ENCODE measurements at places on chromosomes 11 and 22.

GRCh38 chr11:79691445-79691844 lies 250.6 kb upstream of the TENM4 start:
- no peak for DNase-seq

GRCh38 chr11:115895594-115895993 lies 391.4 kb upstream of the CADM1 start:
- DNase-seq: no peak

- DNase-seq: no peak
These were observed 54.5 kb downstream of the TRIM44 start for GRCh38 chr11:35717043-35717442.

- no peak for DNase-seq
These were observed 268.4 kb downstream of the NELL1 start for GRCh38 chr11:20937826-20938225.

GRCh38 chr22:50218996-50219727 lies 18.4 kb downstream of the SELENOO start:
- no peak for DNase-seq

GRCh38 chr11:87779276-87780067 lies 395.8 kb downstream of the RAB38 start:
- no peak for DNase-seq

- no peak for DNase-seq
These were observed 17.0 kb downstream of the COA4 start for GRCh38 chr11:73859671-73860070.

GRCh38 chr11:75536786-75537641 lies 11.3 kb upstream of the GDPD5 start:
- DNase-seq: no peak

- no peak for DNase-seq
These were observed 13.4 kb downstream of the CKAP5 start for GRCh38 chr11:46832511-46833214.

DNA sequence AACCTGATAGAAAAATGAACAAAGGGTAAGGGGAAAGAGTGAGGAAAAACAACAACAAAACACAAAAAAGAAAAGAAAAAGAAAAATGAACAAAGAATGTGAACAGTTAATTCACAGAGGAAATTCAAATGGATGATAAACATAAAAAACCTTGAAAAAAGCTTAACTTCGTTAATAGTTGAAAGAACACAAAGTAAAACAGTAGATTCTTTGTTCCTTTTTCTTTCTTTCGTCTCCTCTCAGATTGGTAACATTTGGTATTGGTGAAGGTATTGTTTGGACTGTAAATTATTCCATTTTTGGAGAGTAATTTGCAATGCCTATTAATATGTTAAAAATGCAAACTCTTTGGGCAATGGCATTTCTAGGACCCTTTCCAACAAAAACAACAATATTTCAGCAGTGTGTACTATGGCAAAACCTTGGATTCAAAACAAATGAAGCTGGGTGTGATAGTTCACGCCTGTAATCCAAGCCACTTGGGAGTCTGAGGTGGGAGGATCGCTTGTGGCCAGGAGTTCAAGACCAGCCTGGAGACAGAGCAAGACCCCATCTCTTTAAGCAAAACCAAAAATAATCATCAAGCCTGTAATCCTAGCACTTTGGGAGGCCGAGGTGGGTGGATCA lies 3.3 kb upstream of the BACE1 start:
- DNase-seq: no peak

DNA sequence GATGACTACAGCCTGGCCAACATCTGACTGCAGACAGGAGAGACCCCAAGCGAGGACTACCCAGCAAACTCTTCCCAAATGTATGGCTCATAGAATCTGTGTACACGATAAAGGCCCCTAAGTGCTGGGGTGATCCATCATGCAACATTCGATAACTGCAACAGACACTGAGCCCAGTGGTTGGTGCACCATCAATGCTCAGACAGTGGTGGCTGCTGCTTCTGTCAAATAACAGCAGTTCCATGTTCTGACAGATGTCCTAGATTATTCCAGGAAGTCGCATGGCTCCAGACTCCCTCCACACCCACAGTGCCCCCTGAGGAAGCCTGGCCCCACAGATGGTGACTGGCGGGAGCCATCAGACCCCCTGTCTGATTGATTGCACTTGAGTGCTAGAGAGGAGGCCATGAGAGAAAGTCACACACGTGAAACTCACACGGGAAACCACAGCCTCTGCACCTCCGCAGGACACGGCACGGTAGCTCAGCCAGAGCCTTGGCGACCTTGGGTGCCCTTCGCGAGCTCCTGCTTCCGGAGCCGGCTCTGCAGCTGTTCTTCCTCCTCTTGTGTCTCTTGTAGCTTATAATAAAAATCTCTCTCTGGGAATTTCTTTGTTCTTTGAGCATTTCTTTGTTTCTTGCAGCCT lies 1155.9 kb downstream of the TBC1D22A start:
- no peak for DNase-seq

DNA sequence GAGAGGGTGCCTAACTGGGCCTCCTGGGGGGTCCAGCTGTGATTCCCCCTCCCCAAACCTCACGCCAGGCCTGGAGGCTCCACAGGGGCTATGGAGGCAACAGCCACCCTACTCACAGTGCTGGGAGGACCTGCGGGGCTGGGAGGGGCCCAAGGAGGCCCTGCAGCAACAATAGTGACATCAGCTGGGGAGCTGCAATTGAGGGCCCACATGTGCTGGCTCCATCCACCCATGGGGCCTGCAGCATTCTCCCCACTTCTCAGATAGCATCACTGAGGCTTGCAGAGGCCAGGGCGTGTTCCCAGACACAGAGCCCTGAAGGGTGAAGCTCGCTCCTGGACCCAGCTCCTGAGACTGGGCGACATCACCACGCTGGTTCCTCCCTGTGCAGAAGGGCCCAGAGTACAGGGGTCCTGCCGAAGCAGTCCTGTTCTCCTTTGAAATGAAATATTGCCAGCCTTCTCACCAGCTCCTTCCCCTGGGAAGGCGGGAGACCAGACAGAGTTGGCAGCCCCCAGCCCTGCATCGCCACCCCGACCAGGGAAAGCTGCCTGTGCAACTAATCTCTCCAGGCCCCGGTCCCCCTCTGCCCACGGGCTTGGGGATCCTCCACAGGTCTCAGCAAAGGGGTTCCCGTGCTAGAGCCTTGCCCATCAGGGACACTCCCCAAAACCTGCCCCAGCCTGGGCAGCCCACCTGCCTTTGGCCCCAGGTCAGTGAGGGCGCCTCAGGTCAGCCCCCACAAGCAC lies 8.9 kb upstream of the TBX1 start:
- no peak for DNase-seq

- no peak for DNase-seq
These were observed 6.0 kb upstream of the RPL3 start for GRCh38 chr22:39325392-39325932.

DNA sequence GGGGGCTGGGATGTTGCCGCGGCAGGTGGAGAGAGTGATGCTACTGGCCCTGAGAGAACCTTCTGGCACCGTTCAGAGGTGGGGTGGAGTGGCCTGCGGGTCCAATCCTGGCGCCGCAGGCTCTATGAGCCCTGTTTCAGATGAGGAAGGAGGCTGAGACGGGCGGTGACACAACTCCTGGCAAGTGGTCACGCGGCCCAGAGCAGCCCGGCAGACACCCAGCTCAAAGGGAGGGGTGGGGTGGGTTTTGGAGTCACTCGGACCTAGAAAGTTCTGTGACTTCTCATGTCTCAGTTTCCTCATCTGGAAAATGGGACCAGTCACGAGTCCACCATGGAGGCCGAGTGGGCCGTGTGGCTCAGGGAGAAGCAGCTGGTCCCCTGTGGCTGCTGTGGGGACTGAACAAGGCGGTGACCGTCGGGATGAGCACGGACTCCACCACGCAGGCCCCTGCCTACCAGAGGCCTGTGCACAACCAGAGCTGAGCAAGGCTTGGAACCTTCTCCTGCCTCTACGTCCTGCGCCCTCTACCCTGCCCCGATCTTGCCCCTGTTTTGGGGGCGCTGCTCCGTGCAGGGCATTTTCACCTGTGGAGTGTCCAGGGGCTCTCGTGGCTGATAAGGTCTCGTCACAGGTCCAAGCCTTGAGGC lies 3.7 kb downstream of the TSPO start:
- no peak for DNase-seq

DNA sequence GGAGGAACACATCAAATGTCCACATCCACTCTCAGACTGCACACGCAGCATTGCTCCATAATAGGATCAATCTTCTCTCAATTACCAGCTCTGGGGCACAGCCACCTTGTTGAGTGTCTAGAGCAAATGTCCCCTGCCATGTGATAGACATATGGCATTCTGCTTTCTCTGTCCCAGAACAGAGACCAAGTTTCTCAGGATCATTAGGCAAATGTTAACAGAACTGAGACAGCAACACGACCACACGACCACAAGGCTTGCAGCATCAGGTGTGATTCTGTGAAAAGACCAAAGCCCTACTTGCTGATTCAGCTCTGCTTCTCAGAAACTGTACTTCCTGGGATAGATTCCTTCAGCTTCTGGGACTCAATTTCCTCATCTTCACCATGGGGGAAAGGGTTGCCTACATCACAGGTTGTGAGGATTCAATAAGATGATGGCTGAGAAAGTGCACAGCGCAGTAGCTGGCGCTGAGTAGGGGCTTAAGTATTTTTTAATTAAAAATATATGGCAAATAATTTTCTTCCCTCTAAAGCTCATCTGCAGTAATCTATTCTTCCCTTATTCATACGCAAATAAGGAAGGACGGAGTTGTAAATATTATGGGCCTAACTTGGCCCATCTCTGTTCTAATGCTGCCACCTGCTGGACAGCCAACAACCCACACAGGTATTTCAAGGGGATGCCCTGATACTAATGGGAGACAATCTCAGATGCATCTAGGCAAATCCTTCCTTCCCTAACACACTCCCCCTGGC lies 54.3 kb upstream of the USP47 start:
- DNase-seq: peak; percentile 47

DNA sequence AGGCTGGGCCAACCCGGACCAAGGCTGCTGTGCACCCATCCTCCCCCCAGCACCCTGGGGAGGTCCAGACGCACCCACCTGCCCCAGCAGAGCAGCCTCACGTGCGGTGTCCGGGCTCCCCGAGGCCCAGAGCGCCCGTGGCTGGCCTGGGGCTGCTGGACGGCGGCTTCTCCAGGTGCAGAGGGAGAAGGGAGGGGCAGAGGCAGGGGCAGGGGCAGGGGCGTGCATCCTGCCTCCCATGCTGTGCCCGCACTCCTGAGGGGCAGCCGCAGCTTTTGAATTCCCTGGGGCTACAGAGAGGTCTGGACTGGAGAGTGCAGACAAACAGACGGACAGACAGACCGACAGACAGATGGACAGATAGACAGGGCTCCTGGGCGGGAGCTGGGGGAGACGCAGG lies 83.6 kb upstream of the PRR5 start:
- no peak for DNase-seq

DNA sequence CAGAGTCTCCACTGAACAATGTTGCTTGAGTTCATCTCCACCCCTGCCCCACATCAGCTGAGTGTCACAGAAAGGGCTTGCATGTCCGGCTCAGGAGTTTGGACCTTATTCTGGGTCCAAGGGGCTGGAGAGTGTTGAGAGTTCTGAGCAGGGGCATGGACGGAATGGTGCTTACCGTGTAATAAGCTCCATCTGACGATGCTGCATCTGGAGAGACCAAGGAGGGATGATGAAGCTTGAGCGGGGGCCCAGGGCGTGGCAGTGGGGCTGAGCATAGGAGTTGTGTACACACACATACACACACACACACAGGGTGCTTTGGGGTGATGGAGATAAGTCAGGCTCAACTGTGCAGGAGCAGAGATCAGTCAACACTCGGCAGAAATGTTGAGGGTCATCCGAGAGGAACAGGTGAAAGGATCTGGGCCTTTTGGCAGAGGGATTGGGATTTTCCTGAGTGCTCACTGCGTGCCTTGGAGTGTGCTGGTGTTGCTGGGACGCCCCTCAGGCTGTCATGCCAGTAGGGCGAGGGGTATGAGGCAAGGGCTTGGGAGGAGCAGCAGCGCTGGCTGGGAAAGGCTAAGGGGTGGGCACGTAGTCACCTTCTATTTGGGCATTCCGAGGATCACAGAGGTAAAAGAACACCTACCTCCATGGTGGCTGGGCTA lies 2.3 kb downstream of the USP35 start:
- DNase-seq: no peak

GRCh38 chr11:65274735-65275682 lies 13.2 kb downstream of the POLA2 start:
- no peak for DNase-seq

DNA sequence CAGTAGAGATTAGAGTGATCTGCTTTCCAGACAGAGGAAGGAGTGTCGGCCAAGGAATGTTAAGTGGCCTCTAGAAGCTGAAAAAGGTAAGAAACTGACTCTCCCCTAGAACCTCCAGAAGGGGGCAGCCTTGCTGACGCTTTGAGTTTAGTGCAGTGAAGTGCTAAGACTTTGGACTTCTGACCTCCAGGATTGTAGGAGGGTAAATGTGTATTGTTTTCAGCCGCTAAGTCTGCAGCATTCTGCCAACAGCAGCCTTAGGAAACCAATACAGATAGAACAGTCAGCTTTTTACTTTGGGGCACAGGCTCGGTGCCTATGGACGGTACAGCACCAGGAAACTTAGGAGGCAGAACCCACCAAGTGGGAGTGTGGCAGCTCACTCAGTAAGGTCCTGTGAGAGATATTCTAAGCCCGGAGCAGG lies 3.6 kb upstream of the TBC1D22A start:
- no peak for DNase-seq

- DNase-seq: no peak
These were observed 19.5 kb upstream of the RASSF10 start for GRCh38 chr11:12989428-12990161.

DNA sequence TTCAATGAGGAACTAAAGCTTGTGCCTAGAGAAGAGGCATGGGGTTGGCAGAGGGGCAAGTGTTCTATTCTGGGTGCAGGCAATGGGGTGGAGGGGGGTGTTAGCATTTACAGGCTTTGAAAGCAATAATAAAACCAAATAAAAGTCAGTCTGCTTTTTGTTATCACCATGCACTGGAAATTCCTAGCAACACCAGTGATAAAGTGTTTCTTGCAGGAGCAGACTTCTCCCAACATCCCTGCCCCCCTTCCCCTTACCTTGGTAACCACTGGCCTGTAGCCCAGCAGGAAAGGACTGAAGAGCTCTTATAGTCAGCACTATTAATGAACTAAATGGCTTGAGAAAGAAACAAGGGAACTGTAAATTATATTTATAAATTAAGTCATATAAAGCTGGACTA lies 65.2 kb upstream of the SESN3 start:
- DNase-seq: no peak

DNA sequence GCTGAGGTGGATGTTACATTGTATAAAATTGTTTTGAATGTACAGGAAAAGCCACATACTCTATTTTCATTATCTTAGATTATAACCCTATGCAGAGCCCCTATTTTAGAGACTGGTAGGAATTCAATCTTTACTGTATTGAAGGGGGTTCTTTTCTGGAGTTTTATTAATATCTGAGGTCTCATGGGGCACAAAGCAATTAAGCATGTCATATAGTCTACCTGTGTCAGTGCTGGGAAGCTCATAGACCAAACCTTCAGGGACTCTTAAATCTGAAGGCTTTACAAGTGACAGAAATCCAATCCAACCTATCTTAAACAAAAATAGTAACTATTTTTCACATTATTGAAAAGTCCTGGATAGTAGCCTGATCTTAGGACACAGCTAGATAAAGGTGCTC lies 733.7 kb downstream of the NELL1 start:
- DNase-seq: no peak

GRCh38 chr11:110376711-110377324 lies 52.9 kb upstream of the FDX1 start:
- DNase-seq: no peak

Data from stimulated activated CD8-positive, alpha-beta memory T cell treated with anti-CD3 and anti-CD28 coated beads, Interleukin-4, amount 100 ng/mL, for 4 hours (primary cell).